M059J (cell line): ENCODE measurements at places on chromosomes 6 and 20. TPM values are rescaled to one million over a fixed set of nuclear protein-coding genes. Genes with fewer than 3 reads are reported as not detected.

Gene DAAM2
- total RNA-seq = 0.39 and 1.3 TPM in 2 replicates

Gene PTGIS
- 0.02 and 0.07 TPM in 2 replicates for total RNA-seq

DNA sequence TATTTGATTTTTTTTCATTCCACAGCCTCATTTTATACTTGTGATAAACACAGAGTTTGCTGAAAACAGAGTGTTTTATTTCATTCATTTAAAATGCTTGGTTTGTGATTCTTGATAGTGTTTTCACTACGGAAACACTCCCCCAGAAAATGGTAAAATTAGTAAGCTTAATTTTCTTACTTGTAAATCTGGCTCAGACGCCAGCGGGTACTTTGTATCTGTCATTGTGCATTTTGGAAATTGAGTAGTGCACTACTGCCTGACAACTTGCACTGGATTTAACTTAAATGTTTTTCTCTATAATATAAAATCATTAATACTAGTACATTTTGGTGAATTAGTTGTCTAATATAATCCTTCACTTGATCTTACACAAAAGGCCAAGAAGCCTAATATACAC, 37.0 kb upstream of the HINT3 start:
- no peak for DNase-seq

GRCh38 chr20:2619961-2620595, 32.4 kb upstream of the NOP56 start:
- DNase-seq = peak; percentile 79

GRCh38 chr6:112286010-112286409, 31.6 kb upstream of the LAMA4 start:
- peak; percentile 46 for DNase-seq

DNA sequence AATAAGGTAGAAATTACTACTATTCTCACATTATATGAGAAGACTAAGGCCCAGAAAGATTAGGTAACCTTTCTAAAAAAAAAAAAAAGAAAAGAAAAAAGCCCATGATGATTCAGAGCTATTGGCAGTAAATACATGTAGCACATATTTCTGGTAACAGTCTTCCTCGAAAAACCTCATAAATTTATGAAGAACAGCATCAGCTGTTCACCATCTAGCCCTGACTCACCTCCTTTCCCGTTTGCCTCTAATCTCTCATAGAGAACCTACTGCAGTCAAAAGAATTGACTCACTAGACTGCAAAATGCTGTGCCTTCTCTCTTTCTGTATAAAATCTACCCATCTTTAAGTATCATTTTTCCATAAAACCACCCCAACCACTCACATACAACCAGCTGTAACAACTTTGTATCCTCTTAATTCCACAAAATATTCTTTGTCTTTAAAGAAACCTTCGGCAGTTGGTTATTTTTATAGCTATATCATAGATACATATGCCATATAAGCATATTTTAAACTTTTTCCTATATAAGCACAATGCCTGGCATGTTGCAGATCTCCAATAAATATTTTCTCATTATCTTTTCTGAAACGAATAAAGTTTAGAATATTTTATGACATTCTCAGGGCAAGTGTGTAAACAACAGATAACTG, 152.7 kb upstream of the ENPP5 start:
- DNase-seq = peak; percentile 80

GRCh38 chr6:137707590-137708360, 159.3 kb upstream of the TNFAIP3 start:
- peak; percentile 90 for DNase-seq

DNA sequence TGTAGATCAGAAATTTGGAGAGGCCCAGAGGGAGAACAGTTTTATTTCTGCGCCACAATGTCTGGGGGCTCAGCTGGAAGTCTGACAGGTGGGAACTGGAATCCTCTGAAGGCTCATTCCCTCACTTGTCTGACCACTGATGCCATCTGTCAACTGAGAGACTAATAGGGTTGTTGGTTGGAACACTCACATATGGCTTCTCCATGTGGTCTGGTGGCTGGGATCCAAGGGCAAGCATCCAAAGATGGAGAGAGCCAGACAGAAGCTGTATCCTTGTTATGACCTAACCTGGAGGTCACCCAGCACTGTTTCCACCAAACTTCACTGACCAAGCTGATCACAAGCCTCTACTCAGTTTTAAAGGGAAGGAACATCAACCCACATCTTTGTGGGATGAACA, 117.9 kb upstream of the AKAP12 start:
- DNase-seq = no peak
